SHP77 (cell line): ENCODE measurements at places on chromosomes 2 and 18.

GRCh38 chr2:110097506-110098220 is 18.0 kb downstream of the MALL start:
- no peak for DNase-seq

- DNase-seq = no peak
These were observed 23.9 kb downstream of the CTLA4 start for GRCh38 chr2:203891474-203891873.

DNA sequence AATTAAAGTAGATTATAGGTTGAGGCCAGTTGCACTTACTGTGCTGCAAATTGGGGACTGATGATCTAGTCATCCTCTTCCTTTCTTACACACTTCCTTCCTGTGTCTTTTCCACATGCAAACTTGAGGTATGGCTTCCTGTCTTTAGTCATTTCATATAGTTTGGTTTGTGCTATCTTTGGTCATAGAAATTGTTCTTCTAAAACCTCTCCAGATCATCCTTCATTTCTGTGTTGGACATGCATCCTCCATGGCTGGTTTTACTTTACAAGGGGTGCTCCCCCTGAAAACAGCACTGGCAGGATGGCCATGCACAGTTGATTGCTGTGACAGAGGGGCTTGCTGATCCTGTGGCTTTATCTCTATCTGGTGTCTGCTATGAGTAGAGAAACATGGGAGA is 36.5 kb downstream of the MGAT5 start:
- no peak for DNase-seq

DNA sequence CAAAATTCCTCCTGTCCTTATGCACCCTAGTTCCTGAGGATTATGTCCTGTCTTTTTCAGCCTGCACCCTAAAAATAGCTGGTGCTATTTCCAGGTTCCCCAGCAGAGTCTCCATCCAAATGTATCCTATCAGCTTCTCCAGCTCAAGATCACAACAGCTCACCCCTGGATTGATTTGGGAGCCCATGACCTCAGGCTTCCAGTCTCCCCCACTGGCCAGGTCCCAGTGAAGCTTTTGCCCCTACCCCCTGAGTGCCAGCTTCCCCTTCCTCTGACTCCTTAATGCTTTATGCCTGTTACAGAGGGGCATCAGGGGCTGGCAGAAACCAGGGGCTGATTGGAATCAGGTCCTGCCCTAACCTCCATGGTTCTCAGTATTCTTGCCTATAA is 76.9 kb upstream of the DAPL1 start:
- DNase-seq = no peak

DNA sequence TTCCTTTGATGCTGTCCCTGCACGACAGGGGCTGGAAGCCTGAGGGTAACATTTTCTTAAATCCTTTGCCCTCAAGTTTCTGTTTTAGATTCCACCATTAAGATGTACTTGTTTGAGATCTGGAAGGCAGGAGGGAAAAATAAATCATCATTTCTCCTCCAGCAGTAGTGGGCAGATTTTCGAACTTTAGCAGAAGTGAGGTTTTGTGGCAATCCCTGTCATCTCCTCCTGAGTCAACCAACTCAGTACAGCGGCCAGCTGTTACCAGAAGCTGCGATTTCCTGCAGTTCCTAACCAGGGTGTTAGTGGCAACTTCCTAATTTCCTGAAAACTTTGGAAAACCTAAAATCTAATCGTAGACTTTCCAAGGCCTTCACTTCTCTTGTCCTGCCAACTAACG is 517.2 kb upstream of the ACVR2A start:
- DNase-seq = no peak

GRCh38 chr2:121545257-121545656 is 14.6 kb downstream of the RNU4ATAC start:
- no peak for DNase-seq

GRCh38 chr2:132871831-132872230 is 201.8 kb upstream of the LYPD1 start:
- no peak for DNase-seq

DNA sequence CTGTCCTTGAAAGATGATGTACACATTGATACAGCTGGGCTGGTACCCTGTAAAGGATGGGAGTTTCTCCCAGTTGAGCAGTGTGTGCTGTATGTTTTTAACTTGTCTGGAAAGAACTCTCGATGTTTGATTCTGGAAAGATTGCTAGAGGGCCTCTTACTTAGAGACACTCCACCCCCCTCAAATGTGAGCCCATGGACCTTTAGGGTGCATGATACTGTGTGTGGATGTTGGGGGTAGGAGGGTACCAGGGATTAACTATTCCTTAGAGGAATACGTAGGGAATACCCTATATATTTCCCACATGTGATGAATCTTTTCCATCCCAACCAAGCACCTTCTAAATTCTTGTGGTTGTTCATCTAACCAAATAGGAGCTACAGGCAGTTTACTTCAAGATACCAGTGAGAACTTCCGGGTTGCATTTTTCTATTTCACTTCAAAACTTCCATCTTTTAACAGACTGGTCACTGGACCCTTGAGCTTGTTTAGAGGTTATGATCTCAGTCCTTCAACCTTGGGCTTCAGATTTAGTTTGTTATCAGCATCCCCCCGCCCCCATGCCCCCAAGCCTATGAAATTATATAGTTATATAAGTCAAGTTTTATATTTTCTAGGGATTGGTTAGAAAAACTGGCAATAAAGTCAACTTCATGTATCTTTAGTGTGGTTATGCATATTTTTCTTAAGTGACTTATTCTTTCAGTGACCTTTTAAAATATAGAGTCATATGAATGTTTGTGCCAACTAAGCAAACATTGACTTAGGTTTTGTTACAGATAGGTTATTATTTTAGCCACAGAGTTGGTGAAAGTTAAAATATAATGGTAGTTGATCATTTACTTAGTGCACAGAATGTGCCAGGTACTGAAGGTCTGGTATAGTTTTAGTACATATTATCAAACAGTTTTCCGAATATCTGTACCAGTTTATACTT is 18.2 kb downstream of the AFTPH start:
- no peak for DNase-seq

DNA sequence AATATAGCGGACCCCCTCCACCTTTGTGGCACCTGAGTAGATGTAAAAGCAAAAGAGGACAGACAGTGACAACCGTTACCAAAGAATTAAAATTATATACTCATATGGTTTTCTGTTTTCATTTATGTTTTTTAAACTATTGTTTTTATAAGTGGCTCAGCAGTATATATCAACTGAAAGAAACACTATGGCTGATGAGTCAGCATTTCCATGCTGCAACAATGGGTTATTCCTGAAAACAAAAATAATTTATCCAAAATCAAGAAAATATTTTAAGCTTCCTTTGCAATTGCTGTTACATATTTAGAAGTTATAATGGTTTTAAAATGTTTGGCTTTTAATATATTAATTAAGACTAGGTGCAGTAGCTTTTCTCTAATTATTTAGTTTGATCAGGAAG is 17.7 kb downstream of the MRPS9 start:
- DNase-seq = no peak

DNA sequence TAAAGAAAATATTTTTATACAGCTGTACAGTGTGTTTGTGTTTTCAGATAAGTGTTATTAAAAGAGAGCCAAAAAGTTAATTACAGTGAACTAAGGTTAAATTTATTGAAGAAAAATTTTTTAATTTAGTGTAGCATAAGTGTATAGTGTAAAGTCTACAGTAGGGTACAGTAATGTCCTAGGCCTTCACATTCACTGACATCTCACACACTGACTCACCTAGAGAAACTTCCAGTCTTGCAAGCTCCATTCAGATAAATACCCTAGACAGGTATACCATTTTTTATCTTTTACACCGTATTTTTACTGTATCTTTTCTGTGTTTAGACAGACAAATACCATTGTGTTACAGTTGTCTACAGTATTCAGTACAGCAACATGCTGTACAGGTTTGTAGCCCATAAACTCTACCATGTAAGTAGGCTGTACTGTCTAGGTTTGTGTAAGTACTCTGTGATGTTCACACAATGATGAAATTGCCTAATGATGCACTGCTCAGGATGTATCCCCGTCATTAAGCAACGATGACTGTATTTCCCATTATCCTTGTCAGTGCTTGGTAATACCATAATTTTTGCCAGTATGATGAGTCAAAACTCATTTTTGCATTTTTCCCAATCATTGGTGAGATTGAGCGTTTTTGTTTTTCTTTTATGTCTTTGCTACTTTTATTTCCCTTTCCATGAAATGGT is 48.2 kb upstream of the B3GNT2 start:
- DNase-seq = no peak

- no peak for DNase-seq
These were observed 144.2 kb upstream of the CDH7 start for GRCh38 chr18:65606551-65607130.

GRCh38 chr18:49638209-49638785 is 76.4 kb downstream of the LIPG start:
- DNase-seq = no peak

DNA sequence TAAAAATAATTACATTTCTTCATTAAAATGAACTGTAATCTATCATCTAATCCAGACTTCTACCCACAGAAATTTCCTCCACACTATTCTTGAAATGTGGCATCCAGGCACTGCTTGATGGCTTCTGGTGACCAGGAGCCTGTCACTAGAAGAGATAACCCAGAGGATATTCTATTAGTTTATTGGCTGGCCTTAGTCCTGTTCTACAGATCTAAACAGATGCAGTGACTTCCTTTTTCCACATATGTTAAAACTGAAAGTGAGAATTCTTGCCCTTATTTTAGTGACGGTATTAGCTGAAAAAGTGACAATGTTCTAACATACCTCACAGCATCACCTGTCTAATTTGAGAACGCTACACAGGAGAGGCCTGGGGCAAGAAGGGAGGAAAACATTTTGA is 775.4 kb downstream of the TSN start:
- DNase-seq = no peak

DNA sequence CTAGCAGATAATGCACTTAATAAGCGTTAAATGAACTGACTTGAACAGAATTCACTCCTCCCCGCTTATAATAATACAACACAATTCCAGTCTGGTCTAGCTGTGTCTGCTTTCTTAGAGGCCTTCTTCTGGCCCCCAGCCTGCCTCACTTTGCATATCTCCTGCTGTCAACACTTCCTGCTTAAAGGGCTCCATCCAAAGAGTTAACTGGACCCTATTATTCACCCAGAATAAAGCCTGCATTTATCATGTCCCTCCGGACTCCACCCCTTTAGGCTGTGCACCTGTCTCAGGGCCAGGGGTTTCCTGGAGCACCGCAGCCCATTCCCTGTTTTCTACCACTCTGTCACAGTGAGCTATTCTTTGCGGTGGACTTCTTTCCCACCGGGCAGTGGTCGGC is 292.8 kb upstream of the FBXO11 start:
- no peak for DNase-seq

DNA sequence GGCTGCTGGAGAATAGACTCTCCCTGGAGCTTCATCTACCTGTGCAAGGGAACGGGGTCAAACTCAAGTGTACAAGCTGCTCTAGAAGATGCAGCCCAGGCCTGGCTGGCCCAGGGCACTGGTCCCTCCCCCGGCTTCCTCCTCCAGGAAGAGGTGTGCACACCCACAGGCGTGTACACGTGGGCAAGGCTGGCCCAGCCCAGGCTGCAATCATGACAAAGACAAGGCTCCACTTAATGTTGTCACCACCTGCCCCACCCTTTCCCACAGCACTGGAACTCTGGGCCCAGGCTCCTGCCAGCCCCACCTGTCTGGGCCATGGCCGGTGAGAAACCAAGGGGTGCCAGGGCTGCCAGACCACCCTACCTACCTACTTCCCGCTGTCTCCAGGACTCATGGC is 29.6 kb upstream of the ALPP start:
- DNase-seq = no peak

- peak; percentile 9 for DNase-seq
These were observed 32.3 kb downstream of the STEAP3 start for GRCh38 chr2:119255760-119256581.

GRCh38 chr2:149924549-149925213 is 337.1 kb upstream of the MMADHC start:
- DNase-seq = no peak

DNA sequence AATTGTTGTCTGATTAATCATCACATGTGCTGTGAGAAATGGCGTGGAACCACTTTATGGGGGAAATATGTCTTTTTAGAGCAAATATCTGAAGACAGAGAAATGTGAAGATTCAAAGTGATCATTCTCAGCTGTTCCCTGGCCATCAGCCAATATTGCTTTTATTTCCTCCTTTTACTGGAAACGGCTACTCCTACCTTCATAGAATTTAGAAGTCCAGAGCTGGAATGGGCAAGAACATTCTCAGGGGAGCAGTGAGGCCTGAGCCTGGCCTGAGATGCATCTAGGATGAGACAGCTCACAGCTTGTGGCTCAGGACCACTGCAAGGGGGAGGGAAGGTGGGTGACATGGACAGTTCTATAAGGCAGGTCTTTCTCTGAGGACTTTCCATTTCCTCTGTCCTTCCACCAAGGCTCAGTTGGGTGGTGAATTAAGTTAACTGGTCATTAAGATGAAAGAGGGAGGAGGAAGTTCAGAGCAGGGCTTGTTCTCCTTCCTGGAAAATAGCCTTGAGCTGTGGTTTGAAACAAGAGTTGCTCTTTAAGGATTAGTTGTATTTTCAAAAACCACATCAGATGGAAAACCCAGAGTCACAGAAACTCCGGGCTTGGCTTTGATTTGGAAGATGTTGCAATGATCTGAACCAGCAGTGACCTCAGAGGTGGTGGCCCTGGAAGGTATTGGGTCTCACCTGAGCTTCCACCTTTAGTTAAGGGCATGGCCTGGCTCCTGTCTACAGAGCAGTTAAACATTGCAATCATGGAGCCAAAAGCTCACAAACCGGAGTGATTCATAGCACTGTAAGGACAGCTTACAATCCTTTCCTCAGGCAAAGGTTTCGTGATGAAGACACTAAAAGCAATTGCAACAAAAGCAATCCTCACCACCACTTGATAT is 144.3 kb downstream of the VAPA start:
- DNase-seq = no peak

DNA sequence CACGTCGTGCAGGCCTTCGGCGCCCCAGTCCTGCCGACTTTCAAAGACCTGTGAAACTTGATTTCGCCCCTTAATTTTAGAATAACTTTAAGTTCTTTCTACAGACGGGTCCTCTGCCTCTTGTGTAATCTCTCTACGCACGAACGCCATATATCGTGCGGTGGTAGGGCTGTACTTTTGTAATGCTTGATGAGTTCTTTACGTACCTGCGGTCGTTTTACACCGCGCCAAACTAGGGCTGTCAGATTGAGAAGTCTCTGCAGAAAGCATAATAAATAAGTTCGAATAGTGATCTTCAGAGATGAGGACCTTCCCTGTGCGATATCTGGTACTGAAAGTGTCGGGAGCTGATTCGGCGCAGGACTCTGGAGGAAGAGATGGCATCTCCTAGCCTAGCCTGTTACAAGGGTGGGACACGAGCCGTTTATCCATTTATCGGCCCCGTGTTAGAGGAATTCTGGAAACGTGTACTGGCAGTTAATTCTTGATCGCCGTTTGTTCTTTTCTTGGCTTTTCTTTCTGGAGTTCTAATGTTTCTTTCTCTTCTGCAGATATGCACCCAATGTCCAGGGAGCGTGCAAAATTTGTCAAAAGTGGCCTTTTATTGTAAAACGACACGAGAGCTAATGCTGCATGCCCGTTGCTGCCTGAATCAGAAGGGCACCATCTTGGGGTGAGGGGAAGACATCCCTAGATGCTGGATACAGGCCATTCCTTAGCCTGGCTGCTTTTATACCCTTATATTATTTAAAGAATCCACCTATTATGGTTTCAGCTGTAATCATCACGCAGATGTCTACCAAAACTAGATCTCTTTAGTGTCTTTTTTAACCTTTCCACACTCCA is 781 bp upstream of the SLC5A6 start:
- DNase-seq = no peak

- no peak for DNase-seq
These were observed 401.8 kb downstream of the GALR1 start for GRCh38 chr18:77651441-77651840.

GRCh38 chr2:16252891-16253290 is 312.5 kb downstream of the MYCN start:
- DNase-seq = no peak
